ENCODE measurements at places on chromosomes 1 and 21.
A peak's percentile ranks its signal among the peaks of the same experiment; 100 is the strongest.

DNA sequence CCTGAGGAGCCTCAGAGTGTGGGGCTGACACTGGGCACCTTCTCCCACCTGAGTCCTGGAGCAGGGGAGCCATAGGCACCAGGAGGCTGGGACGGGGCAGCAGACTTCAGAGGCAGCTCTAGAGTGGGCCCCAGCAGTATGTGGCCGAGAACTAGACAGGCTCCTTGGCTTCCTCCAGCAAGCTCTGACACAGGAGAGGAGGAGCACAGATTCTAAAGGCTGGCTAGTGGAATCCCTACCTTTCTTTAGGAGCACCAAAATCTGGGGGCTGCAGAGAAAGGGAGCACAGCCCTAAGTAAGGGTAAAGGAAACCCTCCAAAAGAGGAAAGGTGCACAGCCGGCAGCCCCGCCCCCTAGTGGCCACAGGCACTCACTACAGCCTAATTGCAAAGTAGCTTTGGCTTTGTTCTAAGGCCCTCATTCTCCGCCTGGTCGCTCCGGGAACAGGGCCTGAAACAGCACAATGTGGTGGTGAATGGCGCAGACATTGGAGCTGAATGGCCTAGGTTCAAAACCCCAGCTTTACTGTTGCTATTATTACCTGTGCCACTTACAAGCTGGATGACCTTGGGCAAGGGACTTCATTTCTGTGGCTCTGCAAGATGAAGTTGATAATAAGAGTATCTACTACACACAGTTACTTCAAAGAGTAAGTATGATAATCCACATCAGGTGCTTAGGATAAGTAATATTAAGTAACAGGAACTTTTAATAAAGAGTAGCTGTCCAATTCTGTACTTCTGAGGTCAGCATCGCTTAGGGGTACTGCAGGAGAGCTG is 8.8 kb upstream of the GUCA2A start:
- no peak for DNase-seq

DNA sequence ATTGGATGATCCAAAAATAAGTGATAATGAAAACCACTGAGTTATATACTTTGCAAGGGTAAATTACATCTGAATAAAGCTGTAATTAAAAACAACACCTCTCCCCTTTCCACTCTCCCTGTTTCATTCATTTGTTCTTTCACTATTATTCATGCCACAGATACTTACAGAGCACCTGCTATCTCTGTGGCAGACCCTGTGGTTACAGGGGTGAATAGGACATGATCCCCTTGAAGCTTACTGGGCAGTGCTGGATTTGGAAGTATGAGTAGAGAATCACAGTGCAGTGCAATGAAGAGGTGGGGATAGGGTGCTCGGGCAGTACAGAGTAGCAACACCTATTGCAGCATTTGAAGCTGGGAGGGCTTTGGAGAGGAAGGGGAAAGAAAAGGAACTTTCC is 21.7 kb downstream of the ARV1 start:
- DNase-seq: no peak

- no peak for DNase-seq
These were observed 244.4 kb downstream of the ZNF648 start for GRCh38 chr1:181817091-181817490.

GRCh38 chr1:28718166-28718565 is 18.6 kb upstream of the YTHDF2 start:
- no peak for DNase-seq

GRCh38 chr21:34861258-34861657 is 187.8 kb downstream of the RUNX1 start:
- no peak for DNase-seq

DNA sequence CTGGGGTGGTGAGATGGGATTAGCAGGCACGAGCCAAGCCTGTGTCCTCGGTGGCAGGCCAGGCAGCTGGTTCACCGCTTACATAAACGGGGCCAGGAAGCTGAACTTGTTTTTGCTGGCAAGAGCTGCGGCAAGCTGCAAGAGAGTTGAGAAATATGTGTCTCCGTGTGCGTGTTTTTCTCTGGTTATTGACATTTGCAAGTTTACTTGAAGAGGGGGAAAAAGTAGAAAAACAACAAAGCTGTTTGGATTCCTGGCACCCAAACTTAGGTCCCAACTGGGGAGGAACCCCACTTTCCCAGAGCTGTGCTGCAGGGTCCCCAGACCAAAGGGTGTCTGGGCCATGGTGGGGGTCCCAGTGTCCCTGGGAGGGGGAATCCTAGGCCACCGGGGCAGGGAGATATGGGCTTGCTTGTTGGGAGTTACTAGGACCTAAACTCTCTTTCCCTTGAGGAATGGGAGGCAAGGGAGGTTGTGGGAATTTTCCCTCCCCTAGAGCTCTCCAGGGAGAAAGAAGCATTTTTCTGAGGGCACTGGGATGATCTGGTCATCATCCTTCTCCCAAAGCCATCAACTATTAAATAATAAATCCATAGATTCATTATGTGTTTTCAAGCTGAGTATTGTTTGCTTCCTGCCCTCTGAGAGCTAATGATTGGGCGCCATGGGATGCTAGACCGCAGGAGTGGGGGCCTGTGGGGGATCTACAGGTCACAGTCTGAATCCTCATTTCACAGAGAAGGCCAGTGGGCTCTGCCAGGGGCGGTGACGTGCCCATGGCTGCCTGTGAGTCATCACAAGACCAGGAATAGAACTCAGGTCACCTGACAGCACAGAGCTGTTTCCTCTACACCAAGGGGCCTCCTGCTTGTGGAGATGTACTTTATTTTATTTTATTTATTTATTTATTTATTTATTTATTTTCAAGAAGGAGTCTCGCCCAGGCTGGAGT is 14.8 kb downstream of the IL6R start:
- peak; percentile 98 for DNase-seq

- no peak for DNase-seq
These were observed 233.3 kb upstream of the COA6 start for GRCh38 chr1:234139966-234140365.

GRCh38 chr1:187961895-187962294 is 1133.1 kb downstream of the PLA2G4A start:
- DNase-seq: no peak

Measured in tibial artery (tissue), 4 donors.